Glomerular endothelial cell (primary cell): ENCODE measurements at places on chromosomes 16 and 17. TPM values are rescaled to one million over a fixed set of nuclear protein-coding genes. Genes with fewer than 3 reads are reported as not detected.

DNA sequence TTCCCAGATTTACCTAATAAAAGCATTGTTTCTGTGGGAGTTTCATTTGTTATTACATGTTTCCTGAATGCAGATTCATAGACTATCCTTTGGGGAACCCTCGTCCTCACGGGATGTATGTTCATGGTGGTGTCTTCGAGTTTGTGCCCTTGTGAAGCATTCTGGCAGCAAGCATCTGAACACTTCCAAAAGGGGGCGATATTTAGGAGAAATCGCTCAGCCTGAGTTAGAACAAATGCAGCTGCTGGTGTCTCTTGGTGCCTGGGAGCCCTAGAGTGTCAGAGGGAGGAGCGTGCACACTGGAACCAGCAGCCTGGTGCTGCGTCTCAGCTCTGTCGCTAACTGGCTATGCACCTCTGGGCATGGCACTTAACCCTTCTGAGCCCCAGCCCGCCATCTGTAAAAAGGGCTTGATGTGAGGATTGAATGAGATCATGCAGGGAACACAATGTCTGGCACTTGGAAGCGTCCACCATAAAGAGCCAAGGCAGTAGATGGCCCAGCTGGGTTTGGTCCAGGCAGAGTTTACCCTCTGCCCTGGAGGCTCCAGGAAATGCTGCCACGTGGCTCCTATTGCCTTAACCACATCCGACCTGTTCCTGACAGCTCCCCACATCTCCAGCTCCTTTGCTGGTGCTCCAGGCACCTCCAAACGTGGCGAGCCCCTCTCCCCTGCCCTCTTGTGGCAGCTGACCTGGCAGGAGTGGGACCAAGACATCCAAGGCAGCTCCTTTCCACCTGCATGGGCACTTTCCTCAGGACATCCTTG is 25.0 kb upstream of the C16orf78 start:
- no peak for DNase-seq

DNA sequence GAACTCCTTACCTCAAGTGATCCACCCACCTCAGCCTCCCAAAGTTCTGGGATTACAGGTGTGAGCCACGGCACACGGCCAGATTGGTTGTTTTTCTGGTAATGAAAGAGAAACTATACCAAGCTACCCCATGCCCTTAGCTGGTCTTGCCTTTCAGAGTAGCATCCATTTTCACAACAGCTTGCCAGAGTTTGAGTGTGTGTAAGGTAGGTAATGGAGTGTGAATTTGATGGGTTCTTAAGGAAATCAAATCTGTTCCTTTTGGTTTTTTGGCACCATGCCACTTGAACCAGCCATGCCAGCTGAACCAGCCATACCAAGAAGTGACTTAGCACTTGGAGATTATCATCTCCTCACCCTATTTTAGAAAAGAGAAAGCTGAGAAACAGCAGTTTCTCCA is 5.1 kb downstream of the CALCOCO2 start:
- no peak for DNase-seq

Gene KRTAP9-4
- not detected in 2 replicates for total RNA-seq

- DNase-seq: no peak
Measured at GRCh38 chr16:2467528-2468232, 3.4 kb upstream of the NTN3 start.

- DNase-seq: no peak
Measured at GRCh38 chr16:64440421-64440831, 681.4 kb downstream of the CDH11 start.

DNA sequence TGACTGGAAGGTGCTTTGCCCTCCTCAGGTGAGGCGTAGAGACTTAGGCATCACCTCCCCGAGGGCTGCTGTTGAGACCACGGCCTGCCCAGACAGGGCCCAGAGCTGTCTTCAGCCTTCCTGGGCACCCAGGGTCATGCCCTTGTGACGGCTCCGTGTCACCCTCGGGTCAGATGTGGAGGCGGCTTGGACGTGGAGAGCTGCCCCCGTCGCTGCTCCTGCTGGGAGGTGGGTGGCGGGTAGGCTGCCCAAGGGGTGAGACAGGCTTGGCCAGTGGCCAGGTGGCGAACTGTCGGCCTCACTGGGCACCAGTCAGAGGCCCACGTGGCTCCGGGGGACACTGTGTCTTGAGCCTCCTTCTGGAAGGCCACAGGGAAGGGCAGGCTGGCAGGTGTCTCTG is 8.9 kb upstream of the SNAI3 start:
- DNase-seq: no peak

Gene CDH11
- total RNA-seq: 43.8 and 99.6 TPM in 2 replicates

Gene PRR29
- 0.12 and 2.0 TPM in 2 replicates for total RNA-seq

Gene PRSS8
- total RNA-seq: 0.12 and 1.5 TPM in 2 replicates

Gene CSH1
- not detected in 2 replicates for total RNA-seq
